ENCODE measurements at places on chromosomes 11 and 22.

DNA sequence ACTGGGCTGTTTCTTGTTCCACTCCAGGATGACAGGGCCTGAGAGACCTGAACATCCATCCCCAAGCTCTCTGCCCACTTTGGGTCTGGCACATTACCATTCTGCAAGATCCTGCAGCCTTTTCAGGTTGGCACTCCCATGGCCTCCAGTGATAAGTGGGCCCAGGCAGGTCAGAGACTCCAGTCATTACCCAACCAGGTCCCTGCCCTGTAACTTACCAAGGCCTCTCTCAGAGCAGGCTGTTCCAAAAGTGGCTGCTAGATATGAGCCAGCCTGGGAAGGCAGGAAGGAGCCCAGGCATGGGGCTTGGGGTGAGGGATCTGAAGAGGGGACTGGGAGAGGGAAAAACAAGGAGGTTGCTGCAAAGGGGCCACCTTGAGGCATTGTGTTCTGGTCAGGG lies 35.9 kb downstream of the KCNQ1OT1 start:
- no peak for DNase-seq

- DNase-seq: no peak
Measured at GRCh38 chr22:44214764-44215163, 34.0 kb downstream of the PARVG start.

GRCh38 chr22:44942056-44942455 lies 67.7 kb downstream of the PHF21B start:
- DNase-seq: no peak

- DNase-seq: no peak
Measured at GRCh38 chr22:40247976-40248375, 70.3 kb downstream of the TNRC6B start.

- DNase-seq: no peak
Measured at GRCh38 chr11:64252003-64252872, 908 bp downstream of the PLCB3 start.

- peak; percentile 14 for DNase-seq
Measured at GRCh38 chr11:88484873-88485621, 147.5 kb upstream of the CTSC start.

- no peak for DNase-seq
Measured at GRCh38 chr11:121814296-121814695, 301.7 kb downstream of the BLID start.

- no peak for DNase-seq
Measured at GRCh38 chr11:87347854-87348253, 310.1 kb downstream of the TMEM135 start.

DNA sequence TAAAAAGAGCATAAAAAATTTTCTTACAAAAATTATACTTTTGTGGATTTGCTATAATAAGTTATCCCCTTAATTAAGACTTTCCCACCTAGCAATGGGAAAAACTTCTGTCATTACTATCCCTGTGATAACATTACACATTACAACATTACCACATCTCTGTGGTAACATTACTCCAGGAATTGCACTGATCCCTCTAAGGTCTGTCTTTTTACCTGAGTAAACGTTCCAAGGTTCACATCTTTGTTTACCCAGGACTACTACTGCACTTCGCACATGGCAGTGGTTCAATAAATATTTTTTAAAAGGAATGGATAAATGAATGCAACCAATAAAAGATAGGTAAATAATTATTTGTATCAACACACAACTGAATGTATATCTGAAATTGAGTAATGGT lies 92.4 kb upstream of the NOX4 start:
- no peak for DNase-seq

DNA sequence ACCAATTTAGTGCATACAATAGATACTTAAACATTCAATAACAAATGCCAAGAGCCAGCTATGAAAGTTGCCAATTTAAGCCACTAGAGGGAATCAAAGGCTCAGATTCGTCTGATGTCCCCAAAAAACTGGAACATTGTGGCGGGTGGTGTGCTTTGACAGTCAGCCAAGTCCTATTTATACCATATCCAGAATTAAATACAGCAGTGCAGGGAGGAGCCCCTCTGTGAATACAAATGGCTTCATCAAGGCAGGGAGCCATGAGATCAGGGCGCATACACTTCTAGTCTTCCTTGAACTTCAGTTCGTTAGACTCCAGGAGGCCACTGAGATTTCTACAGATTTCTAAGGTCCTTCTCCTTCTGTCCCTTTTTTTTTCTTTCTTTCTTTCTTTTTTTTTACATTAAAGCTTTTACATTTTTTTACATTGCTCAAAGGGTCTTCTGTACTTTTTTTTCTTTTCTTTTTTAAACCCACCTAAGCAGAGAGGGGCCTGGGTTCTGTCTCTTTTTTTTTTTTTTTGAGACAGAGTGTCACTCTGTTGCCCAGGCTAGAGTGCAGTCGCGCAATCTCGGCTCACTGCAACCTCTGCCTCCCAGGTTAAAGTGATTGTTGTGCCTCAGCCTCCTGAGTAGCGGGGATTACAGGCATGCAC lies 41.5 kb upstream of the HSPA8 start:
- DNase-seq: peak; percentile 36

DNA sequence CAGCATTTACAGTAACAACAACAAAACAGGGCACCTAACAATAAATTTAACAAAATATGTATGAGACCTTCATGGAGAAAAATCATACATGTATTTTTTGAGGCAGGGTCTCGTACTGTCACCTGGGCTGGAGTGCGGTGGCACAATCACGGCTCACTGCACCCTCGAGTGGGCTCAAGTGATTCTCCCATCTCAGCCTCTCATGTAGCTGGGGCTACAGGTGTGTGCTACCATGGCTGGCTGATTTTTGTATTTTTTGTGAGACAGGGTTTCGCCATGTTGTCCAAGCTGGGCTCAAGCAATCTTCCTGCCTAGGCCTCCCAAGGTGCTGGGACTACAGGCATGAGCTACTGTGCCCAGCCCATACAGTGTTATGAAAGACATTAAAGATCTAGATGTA lies 278.1 kb downstream of the SWAP70 start:
- no peak for DNase-seq

DNA sequence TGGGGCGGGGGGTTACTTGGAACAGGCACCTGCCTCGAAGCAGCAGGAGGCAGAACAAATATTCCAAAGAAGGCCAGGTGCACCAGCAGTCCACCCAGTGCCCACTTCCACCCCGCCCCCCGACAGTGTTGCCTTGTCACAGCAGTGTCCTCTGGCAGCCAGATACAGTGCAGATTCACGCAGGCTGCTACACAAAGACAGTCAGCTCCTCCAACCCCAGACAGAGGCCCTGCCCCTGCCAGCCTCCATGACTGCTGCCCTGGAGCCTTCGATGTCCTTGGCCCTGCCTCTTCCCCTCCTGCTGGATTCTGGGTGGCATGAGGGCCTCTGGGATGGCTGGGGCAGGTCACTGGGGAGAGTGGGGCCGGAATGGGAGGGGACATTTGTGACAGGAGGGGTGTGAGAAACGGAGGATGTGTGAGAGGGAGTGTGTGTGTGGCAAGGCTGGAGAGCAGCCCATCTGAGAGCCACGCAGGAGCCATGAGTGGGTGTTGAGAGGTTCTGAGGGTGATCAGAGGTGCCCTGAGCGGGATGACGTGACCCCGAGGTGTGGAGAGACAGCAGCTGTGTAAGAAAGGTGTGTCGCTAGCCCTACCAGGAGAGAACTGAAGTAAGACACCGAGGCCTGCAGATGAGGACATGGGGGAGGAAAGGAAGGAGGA lies 173.7 kb downstream of the CEP164 start:
- DNase-seq: peak; percentile 86

DNA sequence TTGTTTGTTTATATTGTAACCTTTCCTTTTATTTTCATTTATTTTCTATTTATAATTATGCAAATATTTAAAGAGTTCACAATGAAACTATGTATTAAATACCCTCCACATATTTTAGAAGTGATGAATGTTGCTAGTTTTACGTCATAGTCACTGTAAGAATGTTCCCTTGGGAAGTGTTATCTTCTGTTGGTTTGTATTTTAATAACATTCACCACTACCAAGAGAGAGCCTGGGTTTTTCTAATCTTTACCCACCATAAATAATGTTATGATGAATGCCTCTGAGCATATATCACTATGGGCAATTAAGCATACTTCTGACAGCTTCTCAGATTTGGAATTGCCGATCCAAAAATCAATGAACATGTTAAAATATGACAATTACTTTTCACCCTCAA lies 80.7 kb downstream of the GGT1 start:
- DNase-seq: no peak

DNA sequence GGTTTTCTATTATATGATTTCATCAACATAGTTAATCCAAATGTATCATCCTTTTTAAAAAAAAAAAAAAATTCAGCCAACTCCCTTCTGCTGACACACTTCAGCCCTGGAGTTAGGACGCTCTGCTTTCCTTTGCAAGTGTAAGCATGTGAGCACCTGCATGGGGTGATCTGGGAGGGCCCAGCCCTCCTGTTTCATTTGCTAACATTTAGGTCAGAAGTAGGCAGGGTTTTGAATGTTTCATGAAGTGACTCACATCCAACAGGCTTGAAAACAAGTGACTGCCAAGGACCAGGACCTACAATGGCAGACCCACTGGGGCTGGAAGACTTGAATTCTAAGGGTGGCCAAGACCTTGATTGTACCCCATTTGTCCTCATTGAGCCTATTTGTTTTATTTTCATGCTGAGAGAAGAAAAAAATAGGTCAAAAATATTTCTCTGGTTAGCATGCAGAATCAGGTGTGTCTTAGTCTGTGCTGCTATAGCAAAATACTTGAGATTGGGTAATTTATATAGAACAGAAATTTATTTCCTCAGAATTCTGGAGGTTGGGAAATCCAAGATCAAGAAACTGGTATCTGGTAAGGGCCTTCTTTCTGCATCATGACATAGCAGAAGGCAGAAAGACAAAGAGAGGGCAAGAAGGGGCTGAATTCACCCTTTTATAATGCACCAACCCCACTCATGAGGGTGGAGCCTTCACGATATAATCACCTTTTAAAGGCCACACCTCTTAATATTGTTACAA lies 137.6 kb downstream of the CD44 start:
- DNase-seq: no peak

- no peak for DNase-seq
Measured at GRCh38 chr11:108758458-108758857, 93.6 kb downstream of the DDX10 start.

- DNase-seq: no peak
Measured at GRCh38 chr11:128164080-128164741, 423.1 kb downstream of the ETS1 start.

DNA sequence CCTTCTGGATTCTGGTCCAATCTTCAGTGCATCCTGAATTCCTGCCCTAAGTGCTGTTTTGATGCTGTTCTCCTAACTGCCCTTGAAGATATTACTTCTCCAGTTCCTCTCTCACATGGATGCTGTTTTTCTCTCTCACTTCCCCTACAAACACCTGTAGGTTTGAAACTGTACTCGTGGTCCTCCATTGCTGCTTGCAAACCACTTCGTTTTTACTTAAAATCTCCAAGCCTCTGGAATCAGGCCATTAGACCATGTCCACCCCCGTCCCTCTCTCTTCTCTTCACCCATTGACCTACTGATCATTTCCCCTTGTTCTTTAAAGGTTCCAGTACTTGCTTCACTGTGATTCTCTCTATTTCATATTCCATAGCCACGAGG lies 988.1 kb downstream of the NTM start:
- no peak for DNase-seq

DNA sequence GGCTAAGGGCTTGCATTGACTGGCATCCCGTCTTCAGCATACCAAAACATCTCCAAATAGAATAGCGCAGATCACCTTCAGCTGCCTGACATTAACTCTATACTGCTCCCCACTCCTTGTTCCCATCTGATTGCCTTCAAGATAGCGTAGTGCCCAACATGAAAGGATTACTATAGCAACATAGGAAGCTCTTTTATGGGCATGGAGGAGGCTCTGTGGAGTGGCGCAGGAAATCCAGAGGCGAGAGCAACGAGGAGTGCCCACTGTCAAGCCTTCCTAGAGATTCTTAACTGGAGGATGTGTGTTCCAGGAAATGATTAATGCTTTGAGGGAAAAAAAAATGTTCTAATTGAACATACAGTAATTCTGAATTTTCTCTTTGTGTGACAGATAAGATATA lies 213.3 kb downstream of the CADM1 start:
- DNase-seq: no peak

GRCh38 chr11:68892576-68892975 lies 11.1 kb downstream of the MRPL21 start:
- DNase-seq: no peak

- DNase-seq: no peak
Measured at GRCh38 chr11:19882356-19882755, 169.7 kb downstream of the NAV2 start.
